ENCODE measurements at places on chromosomes 13 and 19. TPM values are rescaled to one million over a fixed set of nuclear protein-coding genes. Genes with fewer than 3 reads are reported as not detected.
A peak's percentile ranks its signal among the peaks of the same experiment; 100 is the strongest.

The IGSF23 gene
- polyA plus RNA-seq: not detected

The CEACAM20 gene
- not detected for polyA plus RNA-seq

DNA sequence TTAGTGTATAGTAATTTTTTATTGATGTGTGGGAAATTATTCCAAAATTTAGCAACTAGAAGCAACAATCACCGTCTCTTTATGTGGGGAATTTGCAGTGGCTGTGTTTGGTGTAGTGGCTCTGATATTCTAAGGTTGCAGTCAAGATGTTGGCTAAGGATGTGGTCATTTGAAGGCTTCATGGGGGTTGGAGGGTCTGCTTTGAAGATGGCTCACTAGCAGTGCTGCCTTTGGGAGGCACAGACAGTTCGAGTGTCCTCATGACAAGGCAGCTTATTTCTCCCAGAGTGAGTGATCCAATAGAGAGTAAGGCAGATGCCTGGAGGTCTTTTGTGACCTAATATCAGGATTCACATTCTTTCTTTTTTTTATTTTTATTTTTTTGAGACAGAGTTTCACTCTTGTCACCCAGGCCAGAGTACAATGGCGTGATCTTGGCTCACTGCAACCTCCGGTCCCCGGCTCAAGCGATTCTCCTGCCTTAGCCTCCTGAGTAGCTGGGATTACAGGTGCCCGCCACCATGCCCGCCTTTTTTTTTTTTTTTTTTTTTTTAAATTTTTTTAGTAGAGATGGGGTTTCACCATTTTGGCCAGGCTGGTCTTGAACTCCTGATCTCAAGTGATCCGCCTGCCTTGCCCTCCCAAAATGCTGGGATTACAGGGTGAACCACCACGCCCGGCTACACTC lies 8.7 kb downstream of the GPI start:
- H3K27me3 ChIP-seq: no peaks in the 10 kb centered on the region
- no peak overlapping the region for H3K4me3 ChIP-seq
- peaks cover 46% of the 10 kb centered on the region for H3K36me3 ChIP-seq
- H3K4me1 ChIP-seq: no peaks in the 10 kb centered on the region
- no peak for DNase-seq

- no peak overlapping the region for H3K4me3 ChIP-seq
- H3K27ac ChIP-seq: no peak overlapping the region
- H3K4me1 ChIP-seq: peaks cover 5% of the 10 kb centered on the region
- no peaks in the 10 kb centered on the region for H3K27me3 ChIP-seq
- H3K36me3 ChIP-seq: no peaks in the 10 kb centered on the region
Observed at GRCh38 chr13:33757713-33758112, 60.2 kb upstream of the RFC3 start.

GRCh38 chr19:45767881-45768654 lies 984 bp downstream of the SIX5 start:
- H3K27me3 ChIP-seq: no peaks in the 10 kb centered on the region
- peaks cover 31% of the 10 kb centered on the region for H3K4me1 ChIP-seq
- H3K4me3 ChIP-seq: peak overlapping the region; percentile 31
- DNase-seq: peak; percentile 69
- no peaks in the 10 kb centered on the region for H3K36me3 ChIP-seq

The FKRP gene
- polyA plus RNA-seq: 30.2 TPM

- no peak overlapping the region for H3K4me3 ChIP-seq
- H3K27me3 ChIP-seq: no peaks in the 10 kb centered on the region
- no peaks in the 10 kb centered on the region for H3K4me1 ChIP-seq
- no peak overlapping the region for H3K27ac ChIP-seq
Observed at GRCh38 chr13:83577183-83577582, 305.1 kb downstream of the SLITRK1 start.

Data from B cell (primary cell).